ENCODE measurements at places on chromosomes 2 and 18. TPM values are rescaled to one million over a fixed set of nuclear protein-coding genes. Genes with fewer than 3 reads are reported as not detected.

SP3 gene
- polyA plus RNA-seq: 14.5 TPM

MARCHF7 gene
- polyA plus RNA-seq: 24.8 TPM

ALLC gene
- polyA plus RNA-seq: 1.3 TPM

LIPG gene
- 4.8 TPM for polyA plus RNA-seq

KLF11 gene
- polyA plus RNA-seq: 9.4 TPM

ZBTB7C gene
- 1.8 TPM for polyA plus RNA-seq

TMEM178A gene
- polyA plus RNA-seq: 48.0 TPM

FEV gene
- polyA plus RNA-seq: not detected

SLC9A2 gene
- polyA plus RNA-seq: 5.6 TPM

ERICH2 gene
- polyA plus RNA-seq: 4.0 TPM

SMPD4 gene
- polyA plus RNA-seq: 21.6 TPM

GLI2 gene
- 0.32 TPM for polyA plus RNA-seq

PLEK gene
- polyA plus RNA-seq: 2.8 TPM

DLX2 gene
- not detected for polyA plus RNA-seq

STARD6 gene
- polyA plus RNA-seq: not detected

SCTR gene
- 7.3 TPM for polyA plus RNA-seq

PLA2R1 gene
- 71.9 TPM for polyA plus RNA-seq

POTEJ gene
- polyA plus RNA-seq: not detected

AKAIN1 gene
- not detected for polyA plus RNA-seq

ARID5A gene
- polyA plus RNA-seq: 8.6 TPM

IL36A gene
- polyA plus RNA-seq: not detected

CHRNG gene
- polyA plus RNA-seq: not detected

PJVK gene
- polyA plus RNA-seq: 6.2 TPM

RAB27B gene
- polyA plus RNA-seq: 0.32 TPM

NOSTRIN gene
- 41.8 TPM for polyA plus RNA-seq

PMAIP1 gene
- polyA plus RNA-seq: 0.71 TPM

ST8SIA5 gene
- polyA plus RNA-seq: 2.7 TPM

CCDC141 gene
- polyA plus RNA-seq: not detected

DNAJC5G gene
- not detected for polyA plus RNA-seq

SLC19A3 gene
- polyA plus RNA-seq: 8.3 TPM

MYO1B gene
- 24.5 TPM for polyA plus RNA-seq

THSD7B gene
- polyA plus RNA-seq: 0.34 TPM

ATP6V1B1 gene
- polyA plus RNA-seq: 400 TPM

C2orf78 gene
- not detected for polyA plus RNA-seq

SKA1 gene
- not detected for polyA plus RNA-seq

RIT2 gene
- polyA plus RNA-seq: not detected

MC5R gene
- not detected for polyA plus RNA-seq

AMER3 gene
- polyA plus RNA-seq: not detected

RNU2-63P gene
- polyA plus RNA-seq: not detected

COPS9 gene
- polyA plus RNA-seq: 310 TPM

LDLRAD4 gene
- polyA plus RNA-seq: 2.3 TPM

ICOS gene
- polyA plus RNA-seq: not detected

TUBA4B gene
- 15.4 TPM for polyA plus RNA-seq

FER1L5 gene
- polyA plus RNA-seq: 0.15 TPM

GYPC gene
- polyA plus RNA-seq: 61.9 TPM

LYPD1 gene
- polyA plus RNA-seq: 4.7 TPM

APOB gene
- polyA plus RNA-seq: 0.11 TPM

All from kidney (tissue), 22 donors.